ENCODE measurements at places on chromosomes 7 and 10. TPM values are rescaled to one million over a fixed set of nuclear protein-coding genes. Genes with fewer than 3 reads are reported as not detected.

TWIST1 gene
- 31.2 TPM for total RNA-seq

DNA sequence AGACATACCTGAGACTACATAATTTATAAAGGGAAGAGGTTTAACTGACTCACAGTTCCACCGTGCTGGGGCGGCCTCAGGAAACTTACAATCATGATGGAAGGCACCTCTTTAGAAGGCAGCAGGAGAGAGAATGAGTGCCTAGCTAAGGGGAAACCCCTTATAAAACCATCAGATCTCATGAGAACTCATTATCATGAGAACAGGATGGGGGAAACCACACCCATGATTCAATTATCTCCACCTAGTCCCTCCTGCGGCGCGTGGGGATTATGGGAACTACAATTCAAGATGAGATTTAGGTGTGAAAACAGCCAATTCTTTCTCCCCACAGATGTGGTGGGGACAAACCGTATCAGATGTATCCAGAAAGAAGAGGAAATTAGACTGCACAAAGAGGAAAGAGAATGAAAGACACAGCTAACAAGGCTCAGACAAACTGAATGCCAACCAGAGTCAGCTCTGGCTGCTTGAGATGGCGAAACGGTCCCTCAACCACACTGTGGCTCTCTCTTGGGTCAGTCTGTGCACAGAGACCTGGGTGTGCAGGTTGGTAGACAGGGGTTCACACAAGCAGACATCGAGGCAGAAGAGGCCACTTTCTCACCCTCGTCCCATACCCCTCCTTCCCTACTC is 375.6 kb downstream of the SFMBT2 start:
- no peak for DNase-seq

DNA sequence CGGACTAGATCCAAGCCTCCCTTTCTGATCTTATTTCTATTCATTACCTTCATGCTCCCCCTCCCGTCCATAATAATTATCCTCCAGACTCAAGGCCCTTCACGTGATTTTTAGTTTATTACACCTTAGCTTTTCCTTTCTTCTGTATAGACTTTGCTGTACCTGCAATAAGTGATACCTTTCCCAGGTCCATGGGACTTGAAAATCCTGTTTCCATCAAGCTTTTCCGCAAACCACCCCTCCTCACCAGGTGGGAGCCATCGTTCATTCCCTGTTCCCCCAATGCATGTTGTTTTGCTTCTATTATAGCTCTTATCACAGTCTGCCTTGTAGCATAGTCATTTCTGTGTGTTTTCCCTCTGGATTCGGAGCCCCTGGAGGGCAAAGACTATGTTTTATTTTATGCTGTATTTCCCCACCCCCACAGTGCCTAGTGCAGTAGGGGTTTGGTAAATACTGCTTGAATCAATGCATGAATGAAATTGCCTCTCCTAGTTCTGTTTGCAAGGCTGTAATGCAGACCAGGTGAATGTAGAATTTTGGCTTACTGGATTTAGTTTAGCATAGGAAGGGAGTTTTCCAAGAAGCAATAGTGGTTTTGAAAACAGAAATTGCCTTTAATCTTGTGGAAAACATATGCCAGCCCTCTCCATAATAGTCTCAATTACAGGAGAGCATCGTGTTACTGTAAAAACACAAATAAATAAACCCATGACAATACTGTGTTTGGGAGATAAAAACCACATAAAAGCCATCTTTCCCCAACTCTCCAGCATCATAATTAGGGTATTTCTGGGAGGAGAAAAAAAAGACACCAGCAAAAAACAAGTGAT is 213.4 kb downstream of the AUTS2 start:
- DNase-seq: no peak

DNA sequence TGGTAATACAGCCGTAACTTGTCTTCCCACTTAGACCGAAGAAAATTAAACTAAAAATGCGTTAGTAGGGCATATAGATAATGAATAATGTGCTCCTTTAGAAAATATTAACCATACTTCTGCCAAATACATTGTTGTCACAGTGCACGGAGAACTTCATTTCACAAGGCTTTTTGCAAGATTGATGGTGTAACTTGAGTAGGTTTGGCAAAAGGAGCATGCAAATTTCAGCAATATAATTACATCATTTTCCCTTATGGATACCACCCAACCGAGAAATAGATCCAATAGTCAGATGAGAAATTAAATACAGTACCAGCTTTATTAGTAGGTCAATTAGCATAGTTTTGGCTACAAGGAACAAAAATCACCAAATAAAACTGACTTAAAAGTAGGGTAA is 792.6 kb upstream of the C7orf33 start:
- no peak for DNase-seq

DNA sequence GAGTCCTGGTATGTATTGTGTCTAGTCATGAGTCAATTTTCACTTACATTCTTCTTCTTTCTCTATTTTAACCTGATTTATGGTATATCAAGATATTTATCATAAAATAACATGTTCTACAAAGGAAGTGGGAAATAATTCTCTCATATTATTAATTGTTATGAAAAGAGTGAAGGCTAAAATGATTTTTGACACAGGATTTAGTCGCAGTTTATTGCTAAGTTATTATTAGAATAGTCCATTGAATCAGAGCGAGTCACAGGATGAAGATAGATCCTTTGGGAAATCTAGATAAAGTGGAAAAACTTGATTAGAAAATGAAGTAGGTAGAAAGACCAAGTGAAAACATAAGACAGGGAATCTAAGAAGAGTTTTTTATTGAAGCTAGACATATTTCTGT is 184.3 kb upstream of the DGKB start:
- no peak for DNase-seq

GRCh38 chr7:94436018-94436604 is 41.4 kb downstream of the COL1A2 start:
- peak; percentile 82 for DNase-seq

DNA sequence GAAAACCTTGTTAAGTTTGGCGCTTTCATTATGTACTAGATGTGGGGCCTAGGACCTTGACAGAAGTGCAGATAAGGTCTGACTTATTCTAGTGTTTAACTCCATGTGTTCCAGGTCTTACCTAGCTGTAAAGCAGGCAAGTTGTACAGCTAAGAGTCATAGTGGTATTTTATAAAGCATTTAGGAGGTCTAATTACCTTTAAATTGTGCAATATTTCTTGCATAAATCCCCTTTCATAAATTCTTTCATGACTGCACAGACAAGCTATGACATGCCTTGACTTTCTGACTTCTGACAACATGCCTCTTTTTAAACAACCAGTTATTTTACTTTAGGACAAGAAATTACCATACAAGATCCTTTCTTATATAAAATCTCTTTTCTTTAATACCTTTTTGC is 151.6 kb upstream of the VSTM2A start:
- DNase-seq: no peak

DNA sequence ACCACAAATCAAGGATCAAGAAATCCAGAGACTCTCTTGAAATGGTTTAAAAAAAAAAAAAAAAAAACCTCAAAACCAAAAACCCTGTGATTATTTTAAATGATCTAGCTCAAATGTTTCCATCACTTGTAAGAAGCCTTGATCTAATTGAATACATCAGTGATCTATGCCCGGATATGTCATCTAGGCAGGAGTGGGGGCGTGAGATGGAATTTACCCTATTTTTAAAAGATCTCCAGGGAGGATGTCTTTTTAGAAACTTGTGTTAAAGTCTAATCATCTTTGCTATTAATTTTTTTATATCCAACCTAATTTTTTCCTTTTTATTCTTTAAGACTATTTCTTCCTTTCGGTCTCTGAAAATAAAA is 101.4 kb upstream of the PDLIM1 start:
- no peak for DNase-seq

BAMBI gene
- total RNA-seq: 4.6 TPM

- no peak for DNase-seq
These were observed 115.5 kb downstream of the FAM53B start for GRCh38 chr10:124628676-124629021.

DNA sequence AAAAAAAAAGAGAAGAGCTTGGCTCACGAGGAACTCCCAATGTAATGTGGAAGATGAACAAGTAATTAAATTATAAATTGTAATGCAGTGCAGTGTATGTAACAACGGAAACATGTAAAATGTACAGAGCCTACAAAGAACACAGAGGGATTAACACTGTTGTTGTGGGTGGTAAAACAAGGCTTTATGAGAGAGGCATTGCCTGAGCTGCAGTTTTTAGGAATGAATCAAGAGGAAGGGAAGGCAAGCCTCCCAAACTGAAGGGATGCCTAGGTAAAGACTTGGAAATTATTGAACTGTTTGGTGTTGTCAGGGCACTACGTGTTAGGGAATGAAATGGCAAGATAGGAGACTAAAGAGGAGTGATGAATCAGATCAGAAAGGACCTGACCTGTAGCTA is 213.7 kb downstream of the HTR7 start:
- DNase-seq: peak; percentile 90

- DNase-seq: no peak
These were observed 17.2 kb upstream of the GIMAP8 start for GRCh38 chr7:150432915-150433892.

JAZF1 gene
- 4.6 TPM for total RNA-seq

- peak; percentile 50 for DNase-seq
These were observed 764 bp upstream of the TCF7L2 start for GRCh38 chr10:112949143-112949823.

GRCh38 chr7:85074992-85075391 is 111.9 kb downstream of the SEMA3D start:
- peak; percentile 10 for DNase-seq

TMEM72 gene
- total RNA-seq: not detected

- no peak for DNase-seq
These were observed 10.5 kb upstream of the CRPPA start for GRCh38 chr7:16431646-16432424.

KNDC1 gene
- 0.50 TPM for total RNA-seq

GRCh38 chr10:5461914-5462840 is 37.2 kb downstream of the CALML5 start:
- no peak for DNase-seq

DNA sequence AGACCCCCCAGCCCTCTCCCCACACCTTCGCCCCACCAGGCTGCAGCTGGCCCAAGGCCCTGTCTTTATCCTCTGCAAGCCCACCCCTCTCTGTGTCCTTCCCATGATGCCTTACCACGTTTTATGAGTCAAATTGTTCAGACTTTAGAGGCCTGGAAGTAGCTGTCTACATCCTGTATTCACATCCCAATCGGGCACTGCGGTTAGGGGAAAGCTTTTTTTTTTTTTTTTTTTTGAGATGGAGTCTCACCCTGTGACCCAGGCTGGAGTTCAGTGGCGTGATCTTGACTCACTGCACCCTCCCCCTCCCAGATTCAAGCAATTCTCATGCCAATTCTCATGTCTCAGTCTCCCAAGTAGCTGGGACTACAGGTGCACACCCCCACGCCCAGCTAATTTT is 121.5 kb upstream of the SH2B2 start:
- DNase-seq: peak; percentile 4

GRCh38 chr10:110488332-110488681 is 9.4 kb upstream of the DUSP5 start:
- DNase-seq: no peak

TMEM196 gene
- not detected for total RNA-seq

- no peak for DNase-seq
These were observed 517 bp downstream of the ITGB1 start for GRCh38 chr10:32957341-32958084.

GRCh38 chr7:85413718-85414117 is 226.9 kb upstream of the SEMA3D start:
- no peak for DNase-seq

HDAC9 gene
- 3.6 TPM for total RNA-seq

GRCh38 chr10:99761365-99761764 is 21.1 kb upstream of the ABCC2 start:
- DNase-seq: no peak
